ENCODE measurements at places on chromosomes 6 and 20.

GRCh38 chr20:64133951-64134407, 26.6 kb upstream of the NPBWR2 start:
- no peak for DNase-seq

DNA sequence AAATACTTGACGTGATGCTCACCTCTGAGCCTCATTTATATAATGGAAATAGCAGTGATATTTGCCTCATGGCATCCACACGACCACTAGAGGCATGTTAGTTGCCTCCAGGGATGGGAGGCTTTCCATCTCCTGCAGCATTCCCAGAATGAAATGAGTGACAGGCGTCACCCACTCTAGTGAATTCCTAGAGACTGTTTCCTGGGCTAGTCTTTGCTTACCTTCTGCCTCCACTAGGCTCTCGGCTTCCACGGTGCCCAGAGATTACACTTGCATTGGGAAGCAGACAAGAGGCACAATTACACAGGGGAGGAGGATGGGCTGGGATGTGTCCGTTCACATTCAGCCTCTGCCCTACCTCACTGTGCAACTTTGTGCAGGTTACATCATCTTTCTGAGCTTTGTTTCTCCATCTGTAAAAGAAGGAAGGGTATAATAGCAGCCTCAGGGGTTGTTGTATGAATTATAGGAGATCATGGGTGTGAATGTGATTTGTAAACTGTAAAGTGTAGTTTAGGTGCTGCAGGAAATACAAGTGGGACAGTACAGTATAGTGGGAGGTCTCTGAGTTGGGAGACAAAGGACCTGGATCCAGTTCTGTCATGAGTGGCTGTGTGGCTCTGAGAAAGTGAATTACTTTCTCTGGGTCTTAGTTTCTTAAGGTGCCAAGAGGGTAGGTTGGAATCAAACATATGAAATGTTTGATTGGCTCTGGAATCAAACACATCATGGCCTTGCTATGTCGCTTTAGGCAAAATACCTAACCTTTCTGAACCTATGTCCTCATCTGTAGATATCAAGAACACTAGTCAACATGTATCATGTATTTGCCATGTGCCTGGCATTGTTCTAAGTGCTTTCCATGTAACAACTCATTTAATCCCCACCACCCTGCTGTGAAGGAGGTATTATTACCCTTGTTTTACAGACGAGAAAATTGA, 3.6 kb upstream of the VSTM2L start:
- DNase-seq: no peak

GRCh38 chr20:60180986-60181385, 222.8 kb downstream of the CDH26 start:
- no peak for DNase-seq

- peak; percentile 81 for DNase-seq
Measured at GRCh38 chr6:15405129-15406068, 159.5 kb downstream of the JARID2 start.

GRCh38 chr6:116267836-116268588, 11.7 kb downstream of the TSPYL1 start:
- no peak for DNase-seq

- no peak for DNase-seq
Measured at GRCh38 chr6:106206905-106207304, 118.7 kb downstream of the ATG5 start.

DNA sequence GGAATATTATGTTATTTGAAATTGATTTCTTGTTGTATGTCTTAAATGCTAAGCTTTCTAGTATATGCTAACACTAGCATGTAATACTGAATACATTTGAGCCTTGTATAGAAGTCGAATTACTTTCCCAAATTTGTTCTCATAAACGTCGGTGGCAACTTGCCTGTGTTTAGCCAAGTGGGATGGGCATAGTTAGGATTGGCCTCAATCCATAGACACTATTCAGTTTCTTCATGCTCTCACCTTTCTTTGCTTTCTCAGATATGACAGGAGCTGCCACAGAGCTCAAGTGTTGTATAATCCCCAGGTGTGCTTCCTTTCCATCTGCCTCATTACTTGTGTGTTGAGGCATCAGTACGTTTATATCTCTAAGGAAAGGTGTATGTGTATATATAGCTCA, 19.3 kb downstream of the ZNF334 start:
- DNase-seq: no peak

DNA sequence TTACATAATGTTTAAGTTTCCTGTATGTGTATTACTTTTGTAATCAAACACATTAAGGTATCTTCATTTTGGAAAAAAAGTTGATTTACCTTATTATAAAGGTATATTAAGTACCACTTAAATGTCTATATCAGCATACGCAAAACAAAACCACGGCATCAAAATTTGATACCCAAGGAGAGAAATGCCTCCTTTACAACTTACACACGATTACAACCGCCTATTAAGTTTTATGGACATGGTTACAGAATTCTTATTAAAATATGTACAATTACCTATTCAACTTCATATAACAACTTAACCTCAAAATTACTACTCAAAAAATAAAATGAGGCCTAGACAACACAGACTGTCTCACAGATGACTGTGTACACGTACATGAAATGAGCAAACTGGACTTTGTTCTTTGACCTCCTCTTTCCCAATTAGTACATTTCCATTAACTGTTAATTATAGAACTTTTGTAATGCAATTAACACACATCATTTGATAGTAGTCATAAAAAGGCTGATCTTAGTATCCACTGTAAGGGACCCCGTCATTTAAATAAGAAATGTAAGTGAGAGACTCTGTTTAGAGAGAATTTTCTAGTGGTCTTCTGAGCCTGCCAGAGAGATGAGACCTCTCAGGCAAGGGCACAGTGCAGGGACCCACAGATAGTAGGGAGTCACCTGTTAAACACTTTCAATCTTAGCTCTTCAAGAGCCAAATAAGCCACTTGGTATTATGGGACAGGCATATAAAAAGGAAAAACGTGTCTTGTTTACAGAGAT, 2.5 kb downstream of the DIDO1 start:
- DNase-seq: no peak

DNA sequence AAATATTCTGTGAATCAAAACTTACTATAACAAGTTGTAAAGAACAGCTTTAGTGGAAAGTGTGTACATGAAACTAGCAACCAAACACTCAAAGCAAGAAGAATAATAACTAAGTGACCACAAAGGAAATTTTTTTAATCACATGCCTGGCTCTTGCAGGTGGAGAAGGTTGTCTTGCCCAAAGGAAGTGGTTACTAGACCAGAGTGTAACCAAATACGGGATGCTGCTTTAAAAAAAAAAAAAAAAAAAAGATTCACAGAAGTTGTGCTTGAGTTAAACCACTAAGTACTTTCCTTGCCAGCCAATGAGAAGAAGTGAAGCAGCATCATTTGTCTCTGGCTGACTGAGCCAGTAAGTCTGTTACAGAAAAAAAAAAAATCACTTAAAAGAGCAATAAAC, 19.1 kb upstream of the HLA-DQB1 start:
- peak; percentile 76 for DNase-seq

GRCh38 chr6:14121936-14122344, 4.4 kb downstream of the CD83 start:
- peak; percentile 30 for DNase-seq

GRCh38 chr20:43583982-43584432, 6.7 kb upstream of the IFT52 start:
- peak; percentile 62 for DNase-seq

GRCh38 chr6:106168097-106168888, 82.2 kb downstream of the PRDM1 start:
- DNase-seq: no peak

GRCh38 chr6:215335-216034, 76.8 kb upstream of the DUSP22 start:
- no peak for DNase-seq

- DNase-seq: no peak
Measured at GRCh38 chr6:105907991-105908390, 178.1 kb upstream of the PRDM1 start.

GRCh38 chr20:12413116-12413515, 495.4 kb downstream of the BTBD3 start:
- DNase-seq: no peak

- DNase-seq: no peak
Measured at GRCh38 chr6:3053231-3053508, 15.1 kb upstream of the RIPK1 start.

DNA sequence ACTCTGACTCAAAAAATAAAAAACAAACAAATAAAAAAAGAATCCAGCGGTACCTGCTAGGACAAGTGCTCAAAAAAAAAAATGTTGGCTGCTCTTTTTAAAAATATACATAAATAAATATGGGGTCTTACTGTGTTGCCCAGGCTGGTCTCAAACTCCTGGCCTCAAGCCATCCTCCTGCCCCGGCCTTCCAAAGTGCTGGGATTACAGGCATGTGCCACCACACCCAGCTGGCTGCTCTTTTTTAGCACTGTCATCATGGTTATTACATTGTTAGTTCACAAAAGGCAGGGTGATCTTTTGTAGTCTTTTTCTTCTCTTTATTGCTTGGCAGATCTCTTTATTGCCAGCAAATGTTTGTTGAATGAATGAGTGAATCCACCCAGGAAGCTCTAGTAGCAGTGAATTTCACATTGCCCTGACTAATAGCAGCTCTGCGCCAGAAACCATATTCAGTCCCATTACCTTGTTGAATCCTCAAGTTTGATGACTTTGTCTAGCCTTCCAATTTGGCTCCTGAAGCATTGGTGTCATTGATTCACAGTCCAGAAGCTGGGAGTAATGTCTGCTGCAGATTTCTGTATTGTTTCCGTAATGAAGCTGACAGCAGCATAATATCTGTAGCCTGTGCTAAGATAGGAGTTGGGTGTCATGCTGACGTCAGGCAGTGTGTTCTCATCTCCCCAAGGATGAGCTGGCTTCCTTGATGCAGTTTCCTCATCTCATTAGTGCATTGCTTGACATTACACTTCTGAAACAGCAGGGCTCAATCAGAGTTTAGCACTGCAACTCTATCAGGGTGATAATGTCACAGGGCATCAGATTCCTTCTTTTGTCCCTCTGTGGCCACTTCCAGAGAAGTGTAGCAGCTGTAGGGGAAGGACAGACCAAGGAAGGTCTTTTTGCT, 84.9 kb upstream of the TGM3 start:
- peak; percentile 22 for DNase-seq

GRCh38 chr20:32563311-32564272, 21.5 kb downstream of the NOL4L start:
- DNase-seq: no peak

DNA sequence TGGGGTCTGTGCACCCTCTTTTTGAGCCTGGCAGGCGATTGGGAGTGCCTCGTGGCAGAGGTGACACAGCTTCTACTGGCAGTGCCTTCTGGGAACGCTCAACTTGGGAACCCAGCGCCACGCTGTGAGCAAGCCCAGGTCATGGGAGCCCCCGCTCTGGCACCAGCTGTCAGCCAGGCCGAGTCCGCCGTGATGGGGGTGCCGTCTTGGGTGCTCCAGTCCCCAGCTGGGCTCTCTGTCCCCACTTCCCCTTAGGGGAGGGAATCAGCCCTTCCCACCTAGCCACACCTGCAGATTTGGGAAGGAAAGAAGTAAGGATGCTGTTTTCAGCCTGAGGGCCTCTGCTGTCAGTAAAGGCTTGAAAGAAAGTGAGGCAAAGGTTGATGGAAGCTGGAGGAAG, 31.0 kb upstream of the NTSR1 start:
- no peak for DNase-seq

- no peak for DNase-seq
Measured at GRCh38 chr20:36061754-36062153, 92.8 kb upstream of the EPB41L1 start.

- no peak for DNase-seq
Measured at GRCh38 chr20:15546525-15547023, 1026.7 kb downstream of the KIF16B start.

DNA sequence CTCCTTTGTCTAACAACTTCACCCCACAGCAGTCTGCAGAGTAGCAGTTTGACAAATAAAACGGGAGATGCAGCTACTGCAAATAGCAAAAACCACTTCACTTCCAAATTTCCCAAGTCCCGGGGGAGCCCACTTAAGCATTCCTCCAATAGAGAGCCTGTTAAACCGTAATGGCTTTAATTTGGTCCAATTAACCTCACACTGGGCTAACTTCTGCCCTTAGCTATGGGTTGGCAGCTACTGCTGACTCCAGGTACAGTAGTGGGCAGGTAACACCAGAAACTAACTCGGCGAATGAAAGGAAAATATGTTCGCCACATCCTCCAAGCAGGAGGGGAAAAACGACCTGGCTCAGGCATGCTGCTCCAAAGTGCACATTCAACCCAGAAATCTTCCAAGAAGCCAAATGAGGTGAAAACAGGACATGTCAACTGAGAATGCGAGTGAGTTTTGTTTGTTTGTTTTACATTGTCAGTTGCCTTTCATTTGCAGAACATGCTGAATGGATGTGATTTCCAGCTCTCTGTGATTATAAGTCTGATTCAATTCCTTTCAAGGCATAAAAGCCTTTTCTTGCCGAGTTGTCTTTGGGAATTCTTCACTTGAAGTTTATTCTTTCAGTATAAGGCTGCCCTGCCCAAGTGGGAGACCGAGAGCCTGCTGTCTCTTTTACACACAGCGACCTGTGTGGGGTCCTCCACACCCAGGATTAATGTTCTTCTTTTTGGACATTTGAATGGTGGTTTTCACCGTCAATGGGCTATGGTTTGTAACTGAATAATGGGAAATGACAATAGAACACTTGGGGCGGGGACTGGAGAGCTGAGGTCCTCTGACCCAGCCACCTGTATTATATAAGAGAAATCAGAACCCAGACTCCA, 117.3 kb upstream of the ARMC2 start:
- no peak for DNase-seq

GRCh38 chr20:57598060-57598459, 22.2 kb downstream of the ZBP1 start:
- no peak for DNase-seq

GRCh38 chr20:63856098-63856511, 5.2 kb upstream of the ABHD16B start:
- DNase-seq: no peak

DNA sequence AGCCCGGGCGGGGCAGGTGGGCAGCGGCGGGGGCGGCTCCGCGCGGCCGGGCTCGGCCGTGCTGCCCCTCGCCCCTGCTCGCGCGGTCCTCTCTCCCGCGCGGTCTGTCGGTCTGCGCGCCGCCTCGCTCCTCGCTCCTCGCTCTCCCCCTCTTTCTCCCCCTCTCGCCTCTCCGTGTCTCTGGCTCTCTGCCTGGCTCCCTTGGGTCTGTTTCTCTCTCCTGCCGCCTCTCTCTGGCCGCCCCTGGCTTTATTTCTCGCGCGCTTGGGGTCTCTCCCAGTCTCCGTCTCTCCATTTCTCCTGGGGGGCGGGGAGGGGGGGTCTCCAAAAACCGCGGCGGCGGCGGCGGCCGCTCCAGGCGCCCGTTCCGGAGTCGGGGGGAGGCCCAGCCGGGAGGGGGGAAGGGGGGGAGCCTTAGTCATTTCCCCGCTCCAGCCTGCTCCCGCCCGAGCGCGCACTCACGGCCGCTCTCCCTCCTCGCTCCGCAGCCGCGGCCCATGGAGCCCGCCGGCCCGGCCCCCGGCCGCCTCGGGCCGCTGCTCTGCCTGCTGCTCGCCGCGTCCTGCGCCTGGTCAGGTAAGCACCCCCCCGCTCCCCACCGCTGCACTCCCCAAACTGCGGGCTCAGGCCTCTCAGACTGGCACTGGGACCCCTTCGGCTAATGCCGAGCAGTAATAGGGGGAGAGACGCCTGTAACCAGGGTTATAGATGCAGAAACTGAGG, at the start of gene SIRPA:
Gene SIRPA, plus strand, starts transcription at position 457 of the 723 bp plus-strand sequence. Its CDS starts 41 bp downstream, at position 498.
- peak; percentile 49 for DNase-seq

GRCh38 chr6:33610779-33611732, 10.1 kb upstream of the ITPR3 start:
- peak; percentile 78 for DNase-seq

- DNase-seq: no peak
Measured at GRCh38 chr6:134619077-134619476, 301.2 kb upstream of the SGK1 start.
